CD4-positive, CD25-positive, alpha-beta regulatory T cell (primary cell): ENCODE measurements at places on chromosomes 7 and 10. TPM values are rescaled to one million over a fixed set of nuclear protein-coding genes. Genes with fewer than 3 reads are reported as not detected.

DNA sequence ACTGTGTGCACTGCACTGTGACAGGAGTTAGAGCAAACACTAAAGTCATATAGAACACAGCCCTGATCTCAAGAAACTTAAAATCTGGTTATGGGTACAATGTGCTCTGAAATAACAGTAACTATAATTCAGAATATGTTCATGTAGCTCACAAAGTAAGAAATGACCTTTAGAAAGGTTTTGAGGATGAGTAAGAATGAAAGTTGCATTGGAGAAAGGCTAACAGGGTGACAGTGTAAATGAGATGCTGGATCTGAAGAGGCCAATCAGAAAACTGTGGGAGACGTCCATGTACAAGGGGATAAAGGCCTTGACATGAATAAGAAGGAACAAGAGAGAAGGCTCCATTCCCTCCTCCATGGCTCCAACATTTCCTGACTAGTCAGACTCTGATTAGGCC lies 124.7 kb downstream of the GRM3 start:
- H3K4me3 ChIP-seq = no peak overlapping the region
- DNase-seq = no peak
- H3K27me3 ChIP-seq = no peaks in the 10 kb centered on the region
- H3K27ac ChIP-seq = no peak overlapping the region
- no peaks in the 10 kb centered on the region for H3K4me1 ChIP-seq

- DNase-seq = no peak
- no peaks in the 10 kb centered on the region for H3K36me3 ChIP-seq
- H3K4me1 ChIP-seq = no peaks in the 10 kb centered on the region
- H3K4me3 ChIP-seq = no peak overlapping the region
- H3K27ac ChIP-seq = no peak overlapping the region
Measured at GRCh38 chr7:32266932-32267475, 196.8 kb upstream of the PDE1C start.

The SMKR1 gene
- total RNA-seq = not detected

The FKBP14 gene
- 6.5 TPM for total RNA-seq

DNA sequence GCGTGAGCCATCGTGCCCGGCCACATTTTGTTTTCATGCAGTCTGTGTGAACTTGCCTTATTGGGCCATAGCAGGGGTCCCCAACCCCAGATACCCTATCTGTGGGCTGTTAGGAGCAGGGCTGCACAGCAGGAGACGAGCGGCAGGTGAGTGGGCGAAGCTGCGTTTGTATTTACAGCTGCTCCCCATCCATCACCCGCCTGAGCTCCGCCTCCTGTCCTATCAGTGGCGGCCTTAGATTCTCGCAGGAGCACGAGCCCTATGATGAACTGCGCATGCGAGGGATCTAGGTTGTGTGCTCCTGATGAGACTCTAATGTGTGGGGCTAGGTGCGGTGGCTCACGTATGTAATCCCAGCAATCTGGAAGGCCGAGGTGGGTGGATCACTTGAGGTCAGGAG lies 293.9 kb downstream of the CAMK1D start:
- H3K4me1 ChIP-seq = no peaks in the 10 kb centered on the region
- no peaks in the 10 kb centered on the region for H3K27me3 ChIP-seq
- DNase-seq = no peak
- H3K4me3 ChIP-seq = no peak overlapping the region

GRCh38 chr10:59847326-59847725 lies 59.0 kb downstream of the CCDC6 start:
- H3K4me1 ChIP-seq = no peaks in the 10 kb centered on the region
- H3K36me3 ChIP-seq = peaks cover 45% of the 10 kb centered on the region
- H3K4me3 ChIP-seq = no peak overlapping the region
- DNase-seq = no peak
- H3K27ac ChIP-seq = no peak overlapping the region

The TMEM270 gene
- total RNA-seq = not detected

The STEAP1B gene
- not detected for total RNA-seq

- peaks cover 25% of the 10 kb centered on the region for H3K27me3 ChIP-seq
- DNase-seq = no peak
- H3K27ac ChIP-seq = no peak overlapping the region
- H3K4me1 ChIP-seq = peaks cover 3% of the 10 kb centered on the region
Measured at GRCh38 chr7:116672596-116673456, 830 bp downstream of the MET start.

The CDK14 gene
- total RNA-seq = 4.0 TPM

DNA sequence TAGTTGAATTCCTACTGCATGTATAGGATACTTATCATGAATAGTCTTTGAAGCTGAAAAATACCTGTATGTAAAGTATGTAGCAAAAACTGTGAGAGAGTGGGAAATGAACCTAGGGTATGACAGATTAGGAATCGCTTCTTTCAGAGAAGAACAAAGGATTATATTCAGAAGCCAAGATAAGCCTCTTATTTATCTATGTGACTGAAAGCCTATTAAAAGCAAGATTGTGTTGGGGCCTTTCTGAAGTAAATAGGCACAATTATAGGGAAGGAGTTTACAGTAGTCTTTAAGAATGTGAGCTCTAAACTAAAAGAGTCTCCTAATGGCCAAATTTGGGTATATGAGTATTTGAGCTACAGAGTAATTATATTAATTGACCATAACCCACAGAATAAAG lies 102.1 kb downstream of the MTERF1 start:
- H3K4me1 ChIP-seq = no peaks in the 10 kb centered on the region
- no peaks in the 10 kb centered on the region for H3K36me3 ChIP-seq
- no peak overlapping the region for H3K27ac ChIP-seq

The IFIT2 gene
- 10.0 TPM for total RNA-seq

The RBM48 gene
- 33.7 TPM for total RNA-seq

- H3K27ac ChIP-seq = no peak overlapping the region
Measured at GRCh38 chr7:142632271-142633134, 116.8 kb upstream of the PRSS1 start.

DNA sequence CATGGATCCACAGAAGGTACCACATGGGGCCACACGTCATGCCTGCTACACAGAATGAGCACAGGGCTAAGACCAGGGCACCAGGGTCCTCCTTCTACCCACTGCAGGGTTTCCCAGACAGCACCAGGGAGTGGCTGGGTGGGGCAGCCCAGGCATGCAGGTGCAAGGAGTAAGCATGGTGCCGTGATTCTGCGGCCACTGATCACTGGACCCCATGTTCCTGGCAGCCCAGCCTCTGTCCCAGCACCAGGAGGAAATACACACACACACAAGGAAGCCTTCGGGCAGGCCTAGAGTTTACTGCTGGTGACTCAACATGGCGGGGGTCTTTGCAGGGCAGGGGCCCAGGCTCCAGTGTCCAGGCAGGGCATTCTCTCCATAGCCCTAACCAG lies 13.9 kb downstream of the ATP6V1F start:
- H3K27ac ChIP-seq = no peak overlapping the region
- no peak for DNase-seq
- H3K27me3 ChIP-seq = no peaks in the 10 kb centered on the region
- H3K4me3 ChIP-seq = no peak overlapping the region
- H3K4me1 ChIP-seq = no peaks in the 10 kb centered on the region

GRCh38 chr10:70584366-70584765 lies 18.2 kb downstream of the PRF1 start:
- no peak for DNase-seq
- H3K36me3 ChIP-seq = no peaks in the 10 kb centered on the region
- H3K4me1 ChIP-seq = peaks cover 10% of the 10 kb centered on the region
- no peak overlapping the region for H3K27ac ChIP-seq
- no peaks in the 10 kb centered on the region for H3K27me3 ChIP-seq

DNA sequence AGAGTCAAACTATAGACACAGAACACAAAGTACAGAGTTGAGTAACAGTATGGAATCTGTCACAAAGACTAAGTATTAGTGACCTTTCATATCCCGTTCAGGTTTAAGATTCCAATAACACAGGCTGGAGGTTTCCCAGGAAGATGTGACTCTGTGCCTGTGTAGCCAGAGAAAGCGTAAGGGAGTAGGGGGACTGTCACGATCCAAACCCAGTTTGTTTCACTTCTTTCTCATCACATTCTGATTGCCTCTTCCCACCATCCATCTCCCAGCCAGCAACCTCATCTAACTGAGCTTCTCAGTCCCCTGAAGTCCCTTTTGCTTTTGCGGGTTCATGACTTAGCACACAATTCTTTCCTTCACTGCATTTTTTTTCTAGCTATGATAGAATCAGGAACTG lies 76.4 kb upstream of the NPVF start:
- no peak overlapping the region for H3K4me3 ChIP-seq
- H3K27ac ChIP-seq = no peak overlapping the region
- H3K27me3 ChIP-seq = peaks cover 7% of the 10 kb centered on the region
- H3K4me1 ChIP-seq = no peaks in the 10 kb centered on the region
